ENCODE measurements at places on chromosomes 3 and 15.

- DNase-seq = no peak
Measured at GRCh38 chr3:115350606-115351005, 203.5 kb upstream of the ZBTB20 start.

DNA sequence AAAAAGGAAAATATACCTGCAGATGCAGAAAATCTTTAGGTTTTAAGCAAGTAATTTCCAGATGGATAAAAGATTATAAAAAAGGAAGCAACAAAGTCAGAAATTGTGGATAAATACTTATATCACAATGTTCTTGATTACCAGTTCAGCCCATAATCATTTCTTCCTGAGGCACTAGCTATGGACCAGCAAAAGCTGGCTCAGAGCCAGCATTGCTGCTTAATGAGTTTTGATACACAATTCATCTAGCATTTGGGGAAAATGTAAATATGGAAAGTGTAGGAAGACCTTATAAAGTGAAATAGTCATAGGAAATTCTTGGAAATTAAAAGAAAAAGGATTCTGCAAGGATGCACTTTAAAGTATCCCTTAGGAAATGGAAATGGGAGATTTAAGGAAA lies 168.3 kb upstream of the GBE1 start:
- DNase-seq = no peak

DNA sequence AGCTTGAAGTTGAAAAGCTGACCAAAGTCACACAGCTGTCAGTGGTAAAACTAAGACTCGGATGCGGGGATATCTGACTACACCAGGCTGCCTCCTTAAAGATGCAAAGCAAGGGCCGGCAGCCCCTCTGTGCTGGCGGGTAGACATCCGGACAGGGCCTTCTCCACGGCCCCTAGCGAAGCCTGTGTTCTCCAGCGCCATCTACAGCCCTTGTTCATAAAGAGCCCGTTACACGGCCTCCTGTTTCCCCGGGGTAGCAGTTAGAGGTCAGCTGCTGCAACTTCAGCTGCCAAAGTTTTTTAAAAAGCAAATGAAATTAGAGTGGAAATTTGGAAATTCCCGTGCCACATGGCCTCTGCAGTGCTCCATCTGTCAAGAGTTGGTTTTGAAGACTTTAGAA lies 383.0 kb downstream of the TBL1XR1 start:
- peak; percentile 1 for DNase-seq

DNA sequence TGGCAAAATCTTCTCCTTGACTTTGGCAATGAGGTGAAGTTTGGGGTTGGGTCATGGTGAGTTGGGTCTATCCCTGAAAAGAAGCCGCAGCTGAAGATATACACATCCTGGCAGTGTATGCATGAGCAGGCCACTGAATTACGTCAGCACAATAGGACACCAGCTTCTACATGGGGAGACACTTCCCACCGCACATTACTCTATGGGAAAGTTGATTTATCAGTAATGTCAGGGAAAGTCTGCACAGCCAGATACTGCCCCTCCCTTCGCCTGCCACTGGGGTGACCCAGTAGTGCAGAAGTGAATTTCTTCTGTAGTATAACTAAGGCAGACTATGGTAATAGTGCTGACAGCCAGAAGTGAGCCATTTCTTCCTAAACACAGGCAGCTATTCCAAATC lies 245.0 kb downstream of the NTRK3 start:
- DNase-seq = no peak

- no peak for DNase-seq
Measured at GRCh38 chr3:14396031-14396692, 6.2 kb upstream of the SLC6A6 start.

GRCh38 chr3:72938471-72939265 lies 50.8 kb downstream of the GXYLT2 start:
- DNase-seq = peak; percentile 59

GRCh38 chr15:55799291-55800212 lies 56.6 kb upstream of the PRTG start:
- DNase-seq = peak; percentile 4

DNA sequence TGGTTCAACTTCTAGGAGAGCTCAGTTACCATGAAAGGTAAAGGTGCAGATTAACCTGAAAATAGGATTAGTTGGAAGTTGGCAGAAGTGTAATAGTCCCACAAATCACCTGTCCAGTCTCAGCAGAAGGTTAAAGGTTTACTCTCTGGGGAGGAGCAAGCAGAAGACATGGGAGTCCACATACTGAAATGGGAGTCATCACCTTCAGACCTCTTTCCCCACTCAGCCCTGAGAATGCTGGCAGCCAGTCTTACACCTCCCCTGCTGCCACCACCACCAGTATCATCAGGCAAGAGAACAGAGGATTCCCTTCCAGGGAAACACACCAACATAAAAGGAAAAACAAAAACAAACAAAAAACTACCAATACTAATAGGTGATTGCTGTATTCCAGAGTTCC lies 13.8 kb upstream of the PLA2G4D start:
- DNase-seq = no peak

- no peak for DNase-seq
Measured at GRCh38 chr3:56937580-56937979, 122.9 kb upstream of the SPATA12 start.
